Right atrium auricular region (tissue), 2 donors: ENCODE measurements at places on chromosomes 7 and 10. TPM values are rescaled to one million over a fixed set of nuclear protein-coding genes. Genes with fewer than 3 reads are reported as not detected.

- no peak for DNase-seq
These were observed 14.2 kb downstream of the LEP start for GRCh38 chr7:128255271-128255670.

GRCh38 chr7:109178342-109178741 is 608.7 kb downstream of the DNAJB9 start:
- no peak for DNase-seq

GRCh38 chr10:103147645-103148044 is 45.4 kb downstream of the NT5C2 start:
- no peak for DNase-seq

- no peak for DNase-seq
These were observed at the start of gene GSDME for GRCh38 chr7:24757353-24758275. GSDME (minus strand) TSS chr7:24757464; CDS start chr7:24749774, 7,690 bp downstream.

- no peak for DNase-seq
These were observed 21.8 kb downstream of the SLC35G1 start for GRCh38 chr10:93915598-93915997.

GRCh38 chr10:62025134-62025794 is 123.8 kb downstream of the ARID5B start:
- no peak for DNase-seq

GRCh38 chr7:135792363-135792668 is 43.7 kb upstream of the FAM180A start:
- DNase-seq: peak; percentile 52

GRCh38 chr10:43214071-43214955 is 52.6 kb downstream of the RASGEF1A start:
- no peak for DNase-seq

DNA sequence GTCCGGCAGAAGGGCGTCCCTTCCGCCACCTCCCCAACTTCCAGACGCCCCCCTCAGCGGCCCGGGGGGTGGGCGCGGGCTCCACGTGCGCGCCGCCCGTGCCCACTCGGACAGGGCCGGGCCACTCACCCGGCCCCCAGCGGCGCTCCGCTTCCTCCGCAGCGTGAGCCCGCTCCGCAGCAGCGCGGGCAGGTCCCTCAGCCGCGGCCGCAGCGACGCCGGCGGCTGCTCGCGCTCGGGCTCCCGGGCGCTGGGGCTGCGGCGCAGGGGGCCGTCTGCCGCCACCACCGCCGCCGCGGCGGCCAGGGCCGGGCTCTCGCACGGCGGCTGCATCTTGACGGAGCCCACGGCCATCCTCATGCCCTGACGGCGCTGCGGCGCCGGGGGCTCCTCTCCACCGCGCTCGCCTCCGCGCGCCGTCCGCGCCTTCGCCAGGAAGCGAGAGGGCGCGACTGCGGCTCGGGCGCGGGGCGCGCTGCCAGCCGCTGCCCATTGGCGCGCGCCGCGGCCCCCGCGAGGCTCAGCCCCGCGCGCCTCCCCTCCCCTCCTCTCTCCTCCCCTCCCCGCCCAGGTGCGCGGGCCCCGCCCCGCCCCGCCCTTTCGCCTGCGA is at the start of gene RAPGEF5:
Gene RAPGEF5 (minus strand): TSS at position 454 of the 610 bp plus-strand sequence. CDS start 94 bp downstream, at position 360.
- DNase-seq: no peak

DNA sequence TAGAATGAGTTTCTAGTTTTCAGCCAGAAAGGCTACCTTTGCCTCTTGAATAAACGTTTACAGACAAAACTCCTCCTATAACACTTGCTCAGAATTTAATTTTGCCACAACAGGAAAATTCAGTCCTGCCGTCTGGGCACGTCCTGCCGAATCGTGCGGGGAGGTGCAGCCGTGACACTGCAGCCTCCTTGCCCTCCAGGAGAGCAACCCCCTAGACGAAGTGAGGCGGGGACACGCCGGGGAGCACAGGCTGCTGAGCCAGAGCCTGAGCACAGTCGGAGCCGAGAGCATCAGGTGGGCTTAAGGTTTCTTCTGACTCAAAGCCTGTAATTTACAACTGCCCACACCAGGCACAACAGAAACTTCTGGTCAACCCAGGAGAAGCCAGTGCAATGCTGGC is 102.3 kb downstream of the DYNC2I1 start:
- DNase-seq: no peak

DNA sequence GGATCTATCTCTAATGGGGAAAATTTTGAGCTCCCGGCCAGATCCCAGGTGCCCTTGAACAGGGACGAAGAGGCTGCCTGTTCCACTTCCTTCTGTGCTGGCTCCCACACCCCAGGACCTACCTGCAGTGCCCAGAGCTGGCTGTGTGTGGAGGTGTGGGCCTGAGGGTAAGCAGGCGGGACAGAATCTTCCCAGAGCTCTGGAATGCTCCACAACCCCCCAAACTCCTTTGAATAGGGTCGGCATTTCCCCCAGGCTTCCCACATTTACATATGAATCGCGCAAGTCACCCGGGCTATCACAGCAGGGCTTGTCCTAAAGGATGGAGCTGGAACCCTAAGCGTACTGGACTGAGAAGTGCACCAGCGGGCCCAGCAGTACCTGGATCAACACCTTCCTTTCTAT is 95.9 kb downstream of the DNMBP start:
- DNase-seq: no peak

DNA sequence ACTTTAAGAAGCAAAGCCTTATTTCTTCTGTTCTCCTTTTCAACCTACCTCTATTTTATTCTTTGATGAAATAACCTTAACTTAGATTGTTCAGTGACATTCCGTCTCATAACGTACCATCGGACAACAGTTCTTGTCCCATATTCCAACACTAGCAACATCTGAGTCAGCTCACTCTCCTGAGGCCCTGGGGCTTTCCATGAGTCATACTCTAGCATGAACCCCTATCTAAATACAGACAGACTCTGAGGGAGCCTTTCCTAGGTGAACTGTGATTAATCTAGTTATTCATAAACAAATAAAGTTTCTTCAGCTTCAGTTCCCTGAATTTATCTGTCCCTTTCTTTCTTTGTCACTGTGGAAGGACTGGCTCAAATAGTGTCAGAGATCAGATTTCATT is 168.7 kb upstream of the LYZL1 start:
- no peak for DNase-seq

DNA sequence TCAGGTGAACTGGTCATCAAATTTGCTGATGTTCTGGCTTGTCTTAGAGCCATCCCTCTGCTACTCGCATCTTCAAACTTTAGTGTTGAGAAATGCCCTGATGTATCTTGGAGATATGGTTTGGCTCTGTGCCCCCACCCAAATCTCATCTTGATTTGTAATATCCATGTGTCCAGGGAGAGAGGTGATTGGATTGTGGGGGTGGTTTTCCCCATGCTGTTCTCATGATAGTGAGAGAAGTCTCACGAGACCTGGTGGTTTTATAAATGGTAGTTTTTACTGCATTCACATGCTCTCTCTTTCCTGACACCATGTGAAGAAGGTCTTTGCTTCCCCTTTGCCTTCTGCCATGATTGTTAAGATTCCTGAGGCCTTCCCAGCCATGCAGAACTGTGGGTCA is 74.0 kb upstream of the AFAP1L2 start:
- DNase-seq: no peak

GRCh38 chr10:133161486-133162109 is 1.6 kb downstream of the KNDC1 start:
- DNase-seq: no peak

GRCh38 chr10:72228318-72228751 is 12.3 kb upstream of the ASCC1 start:
- no peak for DNase-seq

- DNase-seq: no peak
These were observed 354.1 kb downstream of the DPP6 start for GRCh38 chr7:154406312-154406711.

DNA sequence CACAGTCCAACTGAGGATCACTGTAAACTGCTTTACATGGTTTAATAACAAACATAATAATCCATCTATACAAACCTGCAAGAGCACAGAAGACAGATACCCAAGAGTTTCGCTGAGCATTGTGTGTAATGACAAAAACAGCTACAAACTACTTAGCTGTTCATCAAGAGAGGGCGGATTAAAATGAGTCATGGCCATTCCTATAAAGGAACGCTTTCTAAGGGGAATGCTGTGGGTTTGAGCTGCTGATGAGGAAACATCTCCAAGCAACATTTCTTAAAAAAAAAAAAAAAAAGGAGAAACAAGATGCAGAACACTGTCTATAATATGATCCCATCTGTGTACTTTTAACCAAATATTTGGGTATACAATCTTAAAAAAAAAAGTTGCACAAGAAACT is 33.8 kb downstream of the VOPP1 start:
- DNase-seq: no peak

The TAS2R39 gene
- total RNA-seq: not detected

The SPDYE16 gene
- not detected for total RNA-seq

The DNMBP gene
- total RNA-seq: 5.8 TPM

The KLF14 gene
- 0.35 TPM for total RNA-seq

The MOSPD3 gene
- total RNA-seq: 13.5 TPM

The ZNF438 gene
- 14.5 TPM for total RNA-seq

The CLCN1 gene
- total RNA-seq: not detected

The PRSS37 gene
- total RNA-seq: not detected

The NAT16 gene
- total RNA-seq: not detected

The PAX2 gene
- total RNA-seq: not detected

The GRM3 gene
- not detected for total RNA-seq

The CUL1 gene
- 46.7 TPM for total RNA-seq

The ADIRF gene
- 195 TPM for total RNA-seq
